ENCODE measurements at places on chromosomes 6 and 20. TPM values are rescaled to one million over a fixed set of nuclear protein-coding genes. Genes with fewer than 3 reads are reported as not detected.

GRCh38 chr6:170374571-170375444 lies 68.2 kb downstream of the FAM120B start:
- no peak for DNase-seq
- no peak overlapping the region for H3K4me3 ChIP-seq
- H3K36me3 ChIP-seq = peaks cover 31% of the 10 kb centered on the region
- H3K4me1 ChIP-seq = peaks cover 12% of the 10 kb centered on the region
- H3K27me3 ChIP-seq = no peaks in the 10 kb centered on the region
- H3K27ac ChIP-seq = no peak overlapping the region

DNA sequence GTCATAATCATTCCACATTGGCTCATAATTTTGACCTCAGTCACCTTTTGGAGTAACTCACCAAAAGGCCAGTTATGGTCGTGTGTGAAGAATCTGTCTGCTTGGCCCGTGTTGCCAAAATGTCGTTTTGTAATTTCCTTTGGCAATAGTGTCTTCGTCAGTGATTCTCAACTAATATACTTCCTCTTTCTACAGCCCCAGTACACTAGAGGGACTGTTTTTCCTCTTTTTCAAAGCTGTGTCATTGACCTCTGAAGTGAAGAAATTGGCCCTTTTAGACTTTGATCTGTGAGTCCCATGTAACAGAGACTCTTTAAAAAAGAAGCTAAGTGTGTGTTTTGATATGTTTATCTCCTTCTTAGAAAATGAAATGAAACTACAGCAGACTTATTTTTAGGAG lies 5.2 kb downstream of the FOXO3 start:
- peak overlapping the region; percentile 88 for H3K4me3 ChIP-seq
- no peak for DNase-seq
- H3K36me3 ChIP-seq = peaks cover 38% of the 10 kb centered on the region
- H3K27me3 ChIP-seq = no peaks in the 10 kb centered on the region
- H3K4me1 ChIP-seq = peaks cover 93% of the 10 kb centered on the region

DNA sequence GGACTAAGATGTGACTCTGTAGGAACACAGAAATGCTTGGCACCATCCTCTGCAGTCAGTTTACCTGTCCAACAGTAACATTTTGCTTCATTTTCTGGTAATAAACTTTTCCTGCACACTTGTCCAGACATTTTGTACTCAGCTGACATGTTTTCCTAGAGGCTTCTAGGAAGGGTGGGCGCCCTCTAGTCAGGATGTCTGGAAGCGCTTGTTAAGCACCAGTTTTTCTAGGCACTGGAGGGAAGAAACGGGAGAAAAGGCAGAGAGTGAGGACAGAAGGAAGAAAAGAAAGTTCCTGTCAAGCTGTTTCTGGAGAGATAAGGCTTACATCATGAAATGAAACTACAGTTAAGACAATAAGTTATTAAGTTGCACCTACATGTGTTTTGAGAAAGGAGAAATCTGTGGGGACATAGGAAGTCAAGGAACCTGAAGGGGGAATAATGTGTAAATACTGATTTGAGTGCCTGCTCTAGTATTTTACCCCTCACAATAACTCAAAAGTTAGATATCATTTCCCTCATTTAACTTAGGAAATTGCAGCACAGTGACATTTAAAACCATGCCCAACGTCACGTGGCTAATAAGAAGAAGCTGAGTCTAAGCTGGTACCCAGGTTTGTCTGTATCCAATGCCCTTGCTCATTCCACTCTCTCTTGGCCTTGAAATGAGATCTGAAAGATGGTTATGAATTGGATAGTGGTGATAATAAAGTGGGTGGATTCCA lies 42.7 kb upstream of the TNFRSF21 start:
- no peaks in the 10 kb centered on the region for H3K4me1 ChIP-seq
- no peak overlapping the region for H3K27ac ChIP-seq
- H3K4me3 ChIP-seq = no peak overlapping the region
- peaks cover 9% of the 10 kb centered on the region for H3K27me3 ChIP-seq
- no peaks in the 10 kb centered on the region for H3K36me3 ChIP-seq

DNA sequence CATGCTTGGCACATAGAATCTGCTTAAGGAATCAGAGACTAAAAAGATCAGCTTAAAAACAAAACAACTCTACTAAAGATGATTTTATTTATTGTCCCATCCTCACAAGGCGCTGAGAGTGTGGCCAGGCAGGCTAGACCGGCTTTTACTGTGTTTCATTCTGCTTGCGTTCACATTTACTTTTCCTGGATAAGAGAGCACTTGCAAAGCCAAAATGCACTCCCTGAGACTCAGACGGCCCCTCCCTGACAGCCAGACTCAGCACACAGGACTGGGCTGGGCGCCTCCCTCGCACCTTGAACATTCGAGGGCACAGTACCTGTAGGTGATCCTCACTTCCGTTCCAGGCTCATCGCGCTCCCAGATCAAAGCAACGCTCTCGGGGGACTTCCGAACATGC lies 10.2 kb downstream of the ACSS1 start:
- no peak for DNase-seq
- H3K36me3 ChIP-seq = peaks cover 21% of the 10 kb centered on the region
- H3K27me3 ChIP-seq = no peaks in the 10 kb centered on the region
- H3K4me3 ChIP-seq = no peak overlapping the region

CRYBG1 gene
- 1.3 TPM for total RNA-seq

- peaks cover 98% of the 10 kb centered on the region for H3K27me3 ChIP-seq
- peak overlapping the region; percentile 41 for H3K4me3 ChIP-seq
- H3K27ac ChIP-seq = no peak overlapping the region
- peaks cover 19% of the 10 kb centered on the region for H3K4me1 ChIP-seq
- no peak for DNase-seq
Measured at GRCh38 chr20:37914672-37915433, 11.9 kb downstream of the VSTM2L start.

CFAP206 gene
- total RNA-seq = 0.11 TPM

DNA sequence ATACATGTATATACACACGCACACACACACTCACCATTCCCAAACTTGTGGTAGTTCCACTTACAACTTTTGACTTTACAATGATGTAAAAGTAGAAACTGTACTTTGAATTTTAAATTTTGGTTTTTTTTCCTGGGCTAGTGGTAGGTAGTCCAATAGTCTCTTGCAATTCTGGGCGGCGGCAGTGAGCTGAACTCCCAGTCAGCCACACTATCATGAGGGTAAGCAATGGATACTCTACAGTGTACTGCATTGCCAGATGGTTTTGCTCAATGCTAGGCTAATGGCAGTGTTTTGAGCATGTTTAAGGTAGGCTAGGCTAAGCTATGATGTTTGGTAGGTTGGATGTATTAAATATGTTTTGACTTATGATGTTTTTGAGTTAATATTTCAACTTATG lies 136.2 kb upstream of the GPR6 start:
- H3K27ac ChIP-seq = no peak overlapping the region
- H3K4me3 ChIP-seq = no peak overlapping the region
- no peaks in the 10 kb centered on the region for H3K4me1 ChIP-seq
- H3K36me3 ChIP-seq = no peaks in the 10 kb centered on the region
- H3K27me3 ChIP-seq = no peaks in the 10 kb centered on the region

DNA sequence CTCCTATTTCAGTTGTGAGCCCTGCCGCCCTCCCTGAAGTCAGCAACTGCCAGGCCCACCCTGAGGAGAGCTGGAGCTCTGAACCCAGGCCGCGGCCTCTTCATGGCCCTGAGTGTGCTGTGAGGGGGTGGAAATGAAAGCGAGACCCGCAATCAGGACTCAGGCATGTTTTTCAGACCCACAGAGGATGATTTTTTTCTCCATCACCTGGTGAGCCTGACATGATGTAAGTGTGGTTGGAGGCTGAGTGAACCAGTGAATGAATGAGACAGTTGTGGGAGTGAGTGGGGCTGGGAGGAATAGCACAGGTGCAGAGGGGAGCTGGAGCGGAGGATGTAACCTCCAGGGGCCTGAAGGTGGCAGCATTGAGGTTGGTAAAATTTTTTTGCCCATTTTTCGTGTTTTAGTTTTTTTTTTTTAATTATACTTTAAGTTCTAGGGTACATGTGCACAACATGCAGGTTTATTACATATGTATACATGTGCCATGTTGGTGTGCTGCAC lies 18.3 kb downstream of the RAET1L start:
- H3K4me3 ChIP-seq = no peak overlapping the region
- peaks cover 18% of the 10 kb centered on the region for H3K4me1 ChIP-seq
- peaks cover 87% of the 10 kb centered on the region for H3K27me3 ChIP-seq
- DNase-seq = no peak

GUCA1A gene
- total RNA-seq = not detected

DNA sequence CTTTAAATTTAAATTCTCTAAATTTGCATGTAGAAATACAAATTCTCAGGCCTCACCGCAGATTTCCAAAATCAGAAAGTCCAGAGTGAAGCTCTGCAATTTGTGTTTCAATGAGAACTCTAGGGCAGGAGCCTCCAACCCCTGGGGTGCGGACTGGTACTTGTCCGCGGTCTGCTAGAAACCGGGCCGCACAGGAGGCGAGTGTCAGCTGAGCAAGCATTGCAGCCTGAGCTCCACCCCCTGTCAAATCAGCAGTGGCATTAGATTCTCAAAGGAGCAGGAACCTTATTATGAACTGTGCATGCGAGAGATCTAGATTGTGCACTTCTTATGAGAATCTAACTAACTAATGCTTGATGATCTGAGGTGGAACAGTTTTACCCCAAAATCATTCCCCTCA lies 203.0 kb upstream of the PCSK2 start:
- no peak for DNase-seq
- H3K4me3 ChIP-seq = no peak overlapping the region
- no peak overlapping the region for H3K27ac ChIP-seq
- no peaks in the 10 kb centered on the region for H3K36me3 ChIP-seq
- no peaks in the 10 kb centered on the region for H3K4me1 ChIP-seq
- no peaks in the 10 kb centered on the region for H3K27me3 ChIP-seq

FUT9 gene
- total RNA-seq = not detected

BTNL2 gene
- total RNA-seq = not detected

DNA sequence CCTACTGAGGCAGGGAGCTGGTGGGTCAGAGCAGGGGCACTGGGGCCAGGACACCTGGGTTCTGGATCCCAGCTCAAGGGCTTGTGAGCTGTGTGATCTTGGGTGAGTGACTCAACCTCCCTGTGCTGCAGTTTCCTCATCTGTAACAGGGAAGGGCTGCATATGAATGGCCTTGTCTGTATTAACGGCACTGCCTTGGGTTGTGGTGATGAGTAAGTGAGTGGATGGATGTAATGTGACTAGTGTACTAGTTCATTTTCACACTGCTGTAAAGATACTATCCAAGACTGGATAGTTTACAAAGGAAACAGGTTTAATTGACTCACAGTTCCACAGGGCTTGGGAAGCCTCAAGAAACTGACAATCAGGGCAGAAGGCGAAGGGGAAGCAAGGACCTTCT lies 233.5 kb downstream of the TAF4 start:
- no peak for DNase-seq
- H3K27me3 ChIP-seq = peaks cover 81% of the 10 kb centered on the region
- H3K36me3 ChIP-seq = no peaks in the 10 kb centered on the region
- H3K27ac ChIP-seq = no peak overlapping the region

GRCh38 chr6:89254569-89254968 lies 37.4 kb upstream of the GABRR1 start:
- no peaks in the 10 kb centered on the region for H3K36me3 ChIP-seq
- H3K27me3 ChIP-seq = no peaks in the 10 kb centered on the region
- DNase-seq = no peak

- peaks cover 15% of the 10 kb centered on the region for H3K4me1 ChIP-seq
- no peaks in the 10 kb centered on the region for H3K36me3 ChIP-seq
- no peaks in the 10 kb centered on the region for H3K27me3 ChIP-seq
- H3K4me3 ChIP-seq = no peak overlapping the region
- H3K27ac ChIP-seq = no peak overlapping the region
Measured at GRCh38 chr6:11462742-11463397, 74.7 kb upstream of the TMEM170B start.

- no peaks in the 10 kb centered on the region for H3K4me1 ChIP-seq
- peaks cover 19% of the 10 kb centered on the region for H3K27me3 ChIP-seq
- DNase-seq = no peak
- no peak overlapping the region for H3K27ac ChIP-seq
Measured at GRCh38 chr6:160531826-160532225, 132.2 kb downstream of the LPA start.

GRCh38 chr6:120899932-120900331 lies 434.3 kb downstream of the TBC1D32 start:
- H3K4me1 ChIP-seq = no peaks in the 10 kb centered on the region
- no peak overlapping the region for H3K4me3 ChIP-seq
- no peak for DNase-seq

MAP7 gene
- 3.1 TPM for total RNA-seq

DNA sequence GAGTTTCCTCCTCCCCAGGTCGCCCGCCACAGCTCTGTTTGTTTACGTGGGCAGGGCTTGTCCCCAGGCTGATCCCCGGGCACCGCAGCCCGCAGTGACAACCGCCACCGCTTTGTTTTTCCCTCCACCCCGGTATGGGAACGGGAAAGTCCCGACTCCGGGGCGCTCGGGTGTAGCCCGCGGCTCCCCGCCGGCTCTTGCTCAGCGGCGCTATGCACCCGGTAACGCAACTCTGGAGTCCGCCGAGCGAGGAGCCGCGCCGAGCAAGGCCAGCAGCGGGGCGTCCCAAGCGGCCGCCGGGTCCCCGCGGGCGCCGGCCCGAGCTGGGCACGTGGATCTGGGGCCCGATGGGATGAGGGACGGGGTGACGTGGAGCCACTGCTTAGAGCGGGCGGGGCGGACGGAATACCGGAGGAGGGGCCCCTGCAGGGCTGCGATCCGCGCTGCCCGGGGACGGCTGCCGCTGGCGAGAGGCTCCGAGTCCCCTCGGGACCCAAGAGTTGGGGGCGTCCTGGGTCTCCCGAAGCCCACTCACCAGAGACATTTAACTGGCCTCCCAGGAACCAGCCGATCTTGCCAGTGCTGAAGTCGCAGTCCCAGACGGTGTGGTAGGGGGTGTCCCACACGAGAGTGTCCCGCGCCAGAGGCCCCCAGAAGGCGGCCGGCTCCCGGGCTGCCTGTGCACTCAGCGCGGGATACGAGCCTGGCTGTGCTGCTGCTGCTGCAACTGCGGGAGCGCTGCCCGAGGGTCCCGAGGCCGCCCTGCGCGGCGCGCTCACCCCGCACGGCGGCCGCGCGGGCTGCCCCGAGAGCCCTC lies 497 bp downstream of the ACSS1 start:
- peak; percentile 83 for DNase-seq
- H3K27ac ChIP-seq = peak overlapping the region; percentile 98
- peaks cover 68% of the 10 kb centered on the region for H3K4me1 ChIP-seq
- H3K4me3 ChIP-seq = peak overlapping the region; percentile 83
- no peaks in the 10 kb centered on the region for H3K36me3 ChIP-seq

CLPSL1 gene
- total RNA-seq = not detected

UST gene
- total RNA-seq = 3.3 TPM

GRCh38 chr6:10460096-10460495 lies 45.2 kb upstream of the TFAP2A start:
- no peaks in the 10 kb centered on the region for H3K4me1 ChIP-seq
- no peak overlapping the region for H3K27ac ChIP-seq
- H3K36me3 ChIP-seq = no peaks in the 10 kb centered on the region
- DNase-seq = no peak
- no peak overlapping the region for H3K4me3 ChIP-seq

GRCh38 chr6:20319520-20320357 lies 81.9 kb upstream of the E2F3 start:
- H3K27ac ChIP-seq = no peak overlapping the region
- H3K27me3 ChIP-seq = peaks cover 6% of the 10 kb centered on the region
- DNase-seq = no peak
- no peaks in the 10 kb centered on the region for H3K4me1 ChIP-seq
- H3K36me3 ChIP-seq = no peaks in the 10 kb centered on the region
